RPMI7951 (cell line): ENCODE measurements at places on chromosomes 5 and 9. TPM values are rescaled to one million over a fixed set of nuclear protein-coding genes. Genes with fewer than 3 reads are reported as not detected.

DNA sequence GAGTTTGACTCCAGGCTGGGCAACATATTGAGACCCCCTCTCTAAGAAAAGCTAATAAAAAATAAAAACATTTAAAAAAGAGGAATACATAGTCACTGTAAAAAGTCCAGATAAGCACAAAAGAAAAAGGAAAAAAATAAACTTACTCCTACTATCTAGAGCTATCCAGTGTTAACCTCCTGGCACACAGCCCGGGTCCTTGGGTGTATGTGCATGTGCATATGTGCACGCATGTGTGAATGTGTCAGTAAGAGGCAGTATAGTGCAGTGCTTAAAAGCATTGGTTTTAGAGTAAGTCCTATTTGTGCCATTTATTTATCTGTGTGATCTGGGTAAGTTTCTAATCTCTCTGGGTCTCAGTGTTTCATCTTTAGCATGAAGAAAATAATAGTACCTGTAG, 26.7 kb downstream of the FAM219A start:
- no peak for DNase-seq

DNA sequence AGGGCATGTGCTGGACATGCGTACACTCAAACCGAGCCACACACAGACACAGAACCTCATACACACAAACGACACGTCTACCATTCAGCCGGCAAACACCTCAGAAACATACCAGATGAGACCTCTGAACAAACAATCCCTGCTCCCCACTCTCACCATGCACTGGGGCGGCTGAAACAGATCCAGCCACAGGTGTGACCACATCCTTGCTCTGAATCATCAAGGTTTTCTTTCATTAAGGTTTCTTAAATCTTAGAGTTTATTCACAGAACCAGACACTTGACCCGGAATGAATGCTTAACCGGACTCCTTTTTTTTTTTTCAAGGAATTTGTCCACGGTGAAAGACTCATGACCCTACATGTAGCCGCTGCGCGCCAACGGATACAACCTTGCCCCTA, 26.2 kb downstream of the TERT start:
- no peak for DNase-seq

GRCh38 chr9:113737517-113738271, 138.4 kb upstream of the ZNF618 start:
- DNase-seq = peak; percentile 49

- peak; percentile 20 for DNase-seq
Measured at GRCh38 chr5:116130471-116130870, 45.6 kb downstream of the COMMD10 start.

DNA sequence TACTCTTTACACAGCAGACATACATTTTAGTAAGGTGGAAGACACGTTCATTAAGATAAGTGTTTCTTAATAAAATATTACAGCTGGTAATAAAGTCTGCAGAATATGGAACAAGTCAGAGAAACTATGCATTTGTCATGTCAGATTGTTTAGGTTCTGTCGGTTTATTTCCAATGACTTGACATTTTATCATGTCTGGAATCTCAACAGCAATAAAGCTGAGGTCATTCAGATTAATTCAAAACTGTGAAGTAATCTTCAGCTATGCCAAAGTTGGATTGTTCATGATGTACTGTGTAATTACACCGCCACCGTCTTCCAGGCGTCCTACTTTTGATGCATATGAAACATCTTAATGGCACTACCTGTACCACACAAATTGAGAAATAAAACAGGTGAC, 1032.6 kb downstream of the CDH12 start:
- DNase-seq = no peak

Gene FGF10
- not detected in 2 replicates for total RNA-seq

Gene PCDHB12
- total RNA-seq = 0.36 and 0.88 TPM in 2 replicates
